ENCODE measurements at places on chromosomes 3 and 15.

GRCh38 chr3:182650568-182651128 lies 142.7 kb upstream of the ATP11B start:
- DNase-seq: no peak

- no peak for DNase-seq
Observed at GRCh38 chr15:83711236-83711635, 57.3 kb downstream of the ADAMTSL3 start.

DNA sequence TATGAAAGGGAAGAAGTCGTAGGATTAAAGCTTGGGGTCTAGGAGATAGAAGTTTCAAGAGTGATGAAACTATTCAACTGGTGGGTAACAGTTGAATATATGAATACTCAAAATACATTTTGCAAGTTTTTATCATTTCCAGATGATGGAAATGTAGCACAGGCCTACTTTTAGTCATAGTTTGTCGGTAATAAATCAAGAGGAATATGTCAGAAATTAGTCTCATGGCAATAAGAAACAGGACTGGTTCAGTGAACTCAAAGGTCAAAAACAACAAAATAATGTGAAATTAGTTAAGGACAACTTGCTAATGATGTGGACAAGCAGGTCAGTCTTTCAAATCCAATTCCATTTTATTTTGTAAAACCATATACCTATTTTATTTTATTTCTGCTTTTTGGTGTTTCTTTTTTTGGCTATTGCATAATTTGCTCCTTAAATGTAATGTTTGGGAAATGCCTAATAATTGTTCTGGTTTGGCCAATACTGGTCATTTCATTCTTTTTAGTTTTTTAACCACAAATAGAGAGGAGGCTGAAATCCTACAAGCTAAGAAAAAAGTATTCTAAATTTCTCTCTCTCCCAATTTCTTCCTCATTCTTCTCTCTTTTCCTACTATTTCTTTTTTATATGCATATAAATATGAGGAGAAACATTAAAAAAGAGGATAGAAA lies 195.2 kb upstream of the ARHGEF26 start:
- DNase-seq: no peak

- no peak for DNase-seq
Observed at GRCh38 chr3:24043985-24044384, 98.9 kb downstream of the NR1D2 start.

DNA sequence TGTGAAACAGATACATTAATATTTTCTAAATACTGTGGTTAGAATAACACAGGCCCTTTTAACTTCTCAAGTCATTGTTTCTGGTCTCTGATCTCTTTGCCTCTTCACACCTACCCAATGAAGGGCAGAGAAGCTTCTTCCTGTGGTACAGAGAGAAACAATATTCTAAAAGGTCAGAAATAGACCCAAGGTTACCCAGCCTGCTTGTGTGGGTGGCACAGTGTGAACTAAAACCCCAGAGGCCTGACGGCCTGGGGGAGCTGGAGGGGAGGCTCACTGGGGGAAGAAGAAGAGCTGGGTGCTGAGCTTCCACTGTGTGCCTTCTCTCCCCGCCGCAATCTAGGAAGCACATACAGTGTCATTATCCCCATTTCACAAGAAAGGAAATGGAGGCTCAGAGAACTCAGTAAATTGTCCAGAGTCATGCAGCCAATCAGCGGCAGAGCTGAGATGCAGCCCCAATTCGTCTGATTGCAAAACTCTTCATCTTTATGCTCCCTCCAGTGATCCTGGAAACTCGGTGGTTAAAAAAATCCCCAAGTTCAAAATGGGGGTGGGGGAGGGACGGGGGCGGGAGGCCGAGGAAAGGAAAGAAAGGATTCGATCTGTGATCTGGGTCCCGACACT lies 64.1 kb upstream of the HEG1 start:
- DNase-seq: peak; percentile 39

DNA sequence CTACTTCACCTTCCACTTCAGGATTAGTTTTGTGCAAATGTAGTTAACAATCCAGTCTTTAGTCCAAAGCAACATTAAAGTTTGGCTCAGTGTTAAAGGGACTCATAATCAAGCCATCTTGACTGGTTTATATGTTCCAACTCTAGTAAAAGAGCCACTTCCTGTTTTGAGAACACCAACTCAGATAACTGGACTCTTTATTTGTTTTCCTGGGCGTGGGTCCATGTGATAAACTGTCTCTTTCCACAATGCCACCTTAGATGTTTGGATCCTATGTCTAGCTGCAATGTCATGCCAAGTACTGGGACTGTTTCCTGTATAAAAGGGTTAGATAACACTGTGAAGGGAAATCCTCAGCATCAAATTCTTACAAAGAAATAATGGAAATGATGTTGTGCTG lies 545.0 kb downstream of the PYDC2 start:
- DNase-seq: no peak

DNA sequence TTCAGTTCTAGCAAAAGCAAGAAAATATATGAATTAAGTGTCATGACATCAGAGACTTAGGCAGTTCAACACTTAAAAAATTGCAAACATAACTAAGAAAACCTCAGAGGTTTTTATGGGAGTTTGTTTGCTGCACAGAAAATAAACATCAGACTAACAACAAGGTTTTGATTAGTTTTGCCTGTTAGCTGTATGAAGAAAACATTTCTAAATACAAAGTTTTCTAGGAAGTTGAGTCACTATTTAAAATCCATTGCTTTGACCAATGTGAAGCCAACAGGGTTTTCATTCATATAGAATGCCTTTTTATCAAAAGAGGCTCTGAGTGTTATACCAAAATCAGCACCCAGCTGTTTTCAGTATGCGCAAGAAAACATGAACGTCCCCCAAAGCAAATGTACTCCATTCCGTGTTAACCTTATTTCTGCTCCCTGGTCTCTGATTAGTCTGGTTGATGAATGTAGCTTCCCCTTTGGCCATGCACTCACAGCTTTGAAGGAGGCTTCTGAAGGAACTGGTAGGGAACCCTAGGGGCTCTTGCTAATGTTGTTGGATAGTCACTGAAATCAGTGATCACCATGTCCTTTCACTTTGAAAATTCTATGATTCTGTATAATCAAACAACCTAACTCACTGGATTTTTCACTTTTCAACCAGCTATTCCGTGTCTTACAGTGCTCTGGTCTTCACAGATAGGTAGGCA lies 89.6 kb upstream of the TSEN2 start:
- DNase-seq: no peak

- no peak for DNase-seq
Observed at GRCh38 chr15:76795217-76795616, 109.9 kb downstream of the SCAPER start.

DNA sequence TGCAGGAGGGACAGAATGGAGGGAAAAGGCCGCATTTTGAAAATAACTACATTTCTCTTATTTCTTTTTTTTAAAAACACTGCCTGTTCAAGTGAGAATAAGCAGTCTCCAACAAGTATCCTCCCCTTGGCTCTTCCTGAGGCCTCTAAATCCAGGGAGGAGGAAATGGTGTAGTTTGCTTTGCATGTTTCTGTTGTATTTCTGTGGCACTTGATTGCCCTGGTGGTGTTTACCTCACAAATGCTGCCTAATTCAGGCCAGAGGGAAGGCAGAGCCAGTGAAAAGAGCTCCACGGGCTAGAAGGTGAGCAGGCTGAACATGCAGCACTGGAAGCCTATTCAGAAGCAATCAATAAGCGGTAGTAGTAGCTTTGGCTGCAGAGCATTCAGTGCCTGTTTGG lies 149.3 kb upstream of the ATP11B start:
- DNase-seq: no peak

GRCh38 chr15:89416339-89417183 lies 79.8 kb downstream of the RHCG start:
- no peak for DNase-seq

DNA sequence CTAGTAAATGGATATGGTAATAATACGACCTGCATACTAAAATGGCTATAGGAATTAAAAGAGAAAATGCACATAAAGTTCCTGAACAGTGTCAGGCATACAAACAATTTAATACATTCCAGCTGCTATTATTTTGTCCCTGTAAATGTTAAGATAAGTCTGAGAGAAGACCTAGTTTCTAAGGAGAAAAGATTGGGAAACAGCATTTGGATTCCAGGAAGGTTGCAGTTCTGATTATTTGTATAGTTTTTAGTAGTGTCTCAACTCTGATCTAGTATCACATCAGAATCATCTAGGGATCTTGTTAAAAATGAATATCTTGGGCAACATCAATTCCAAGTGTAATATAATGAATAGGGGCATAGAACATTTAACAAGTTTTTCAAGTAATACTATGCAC lies 905.7 kb downstream of the NSUN3 start:
- no peak for DNase-seq

GRCh38 chr15:26358708-26359107 lies 414.2 kb downstream of the GABRB3 start:
- DNase-seq: no peak

DNA sequence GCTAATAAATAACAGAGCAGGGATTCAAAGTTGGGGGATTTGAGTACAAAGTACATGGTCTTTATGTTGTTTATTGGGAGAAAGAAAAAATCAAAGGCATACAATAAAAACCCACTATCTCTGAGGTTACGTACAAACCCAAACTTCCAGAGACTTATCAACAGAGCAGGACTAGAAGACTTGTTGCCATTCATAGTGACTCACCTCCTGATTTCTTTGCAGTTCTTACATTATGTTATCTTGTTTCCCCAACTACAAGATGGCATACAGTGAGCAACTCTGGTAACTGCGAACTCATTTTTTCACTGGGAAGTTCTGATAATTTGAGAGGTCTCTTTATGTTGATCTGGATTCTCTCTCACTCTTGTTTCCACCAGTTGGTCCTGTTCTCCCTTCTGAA lies 80.6 kb upstream of the ETV5 start:
- no peak for DNase-seq

- no peak for DNase-seq
Observed at GRCh38 chr3:27720899-27721716, 1.0 kb downstream of the EOMES start.

DNA sequence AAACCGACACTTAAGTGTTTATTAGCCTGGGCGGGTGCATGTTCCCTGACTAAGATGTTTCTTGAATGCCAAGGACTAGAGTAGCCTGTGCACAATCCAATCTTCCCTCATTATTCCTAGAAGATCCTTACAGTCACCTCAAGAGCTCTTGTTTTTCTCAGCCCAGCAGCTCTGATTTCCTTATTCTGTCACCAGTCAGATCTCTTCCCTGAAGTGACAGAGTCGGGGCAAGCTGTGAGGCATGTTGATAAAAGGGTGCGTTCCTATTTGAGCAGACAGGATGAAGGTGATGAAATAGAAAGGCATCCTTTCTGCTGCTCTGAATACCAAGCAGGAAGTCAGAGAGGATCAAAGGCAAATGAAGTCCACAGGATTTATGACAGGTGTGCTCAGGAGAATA lies 125.6 kb upstream of the MCTP2 start:
- no peak for DNase-seq

GRCh38 chr3:33401781-33402180 lies 38.4 kb downstream of the UBP1 start:
- no peak for DNase-seq

DNA sequence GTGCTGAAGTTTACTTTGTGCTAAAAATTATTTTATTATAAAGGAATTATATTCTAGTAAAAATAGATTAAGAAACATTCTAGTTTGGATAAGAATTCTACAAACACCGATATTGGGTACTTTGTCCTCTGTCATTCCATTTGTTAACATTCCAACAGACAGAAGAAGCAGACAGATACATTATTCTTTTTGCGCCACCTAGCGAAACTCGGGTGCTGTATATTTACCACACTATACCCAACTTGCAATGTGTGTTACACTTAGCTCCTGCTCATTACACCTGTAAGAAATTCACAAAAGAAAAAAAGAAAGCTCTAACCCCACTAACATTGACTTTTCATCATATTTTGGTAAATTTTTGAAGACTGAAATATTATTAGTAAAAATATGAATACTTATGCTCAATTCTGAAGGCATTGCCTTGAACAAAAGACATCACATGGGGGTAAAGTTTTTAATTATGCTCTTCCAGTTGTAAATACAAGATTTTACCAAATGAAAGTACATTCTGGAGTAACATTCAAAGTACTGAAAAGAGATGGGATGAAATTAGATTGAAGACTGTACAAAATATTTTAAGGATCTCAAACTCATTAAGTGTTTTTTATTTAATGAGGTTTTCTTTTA lies 136.5 kb upstream of the MLF1 start:
- DNase-seq: no peak

- DNase-seq: no peak
Observed at GRCh38 chr3:135009014-135009413, 214.0 kb downstream of the EPHB1 start.

DNA sequence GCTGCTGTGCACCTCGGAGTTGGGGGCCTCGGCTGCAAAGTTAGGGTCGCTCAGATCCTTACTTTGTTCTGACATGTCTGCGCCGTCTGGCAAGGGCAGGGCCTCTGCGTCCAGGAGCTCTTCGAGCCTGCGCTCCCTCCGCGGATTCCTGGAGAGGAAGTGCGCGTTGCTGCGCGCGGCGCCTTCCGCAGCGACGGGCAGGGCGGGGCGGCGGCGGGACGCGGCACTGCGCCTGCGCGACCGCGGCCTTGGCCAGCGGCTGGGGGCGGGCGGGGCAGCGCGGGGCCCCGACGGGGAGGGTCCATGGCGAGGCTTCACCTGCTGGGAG lies at the start of gene NDN:
Gene NDN, minus strand, starts transcription at position 163 of the 328 bp plus-strand sequence. Its CDS starts 88 bp downstream, at position 75.
- DNase-seq: peak; percentile 78

DNA sequence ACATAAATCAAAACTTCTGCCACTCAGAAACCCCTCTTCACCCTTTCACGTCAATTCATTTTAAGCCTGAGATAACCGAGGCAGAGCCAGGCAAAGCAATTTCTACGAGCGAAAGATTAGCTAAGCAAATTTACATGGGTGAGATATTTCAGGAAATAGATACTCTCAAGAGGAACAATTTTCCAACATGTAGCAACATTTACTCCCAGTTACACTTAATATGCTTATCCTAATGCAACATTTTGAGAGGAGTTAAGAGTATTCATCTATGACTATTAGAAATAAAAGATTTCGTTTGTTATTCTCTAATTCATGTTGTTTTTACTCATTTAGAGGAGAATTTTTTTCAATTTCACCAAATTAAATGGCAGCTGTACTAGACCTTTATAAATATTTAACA lies 837 bp downstream of the TMC3 start:
- no peak for DNase-seq

GRCh38 chr15:85772668-85773067 lies 22.1 kb downstream of the KLHL25 start:
- DNase-seq: peak; percentile 77

DNA sequence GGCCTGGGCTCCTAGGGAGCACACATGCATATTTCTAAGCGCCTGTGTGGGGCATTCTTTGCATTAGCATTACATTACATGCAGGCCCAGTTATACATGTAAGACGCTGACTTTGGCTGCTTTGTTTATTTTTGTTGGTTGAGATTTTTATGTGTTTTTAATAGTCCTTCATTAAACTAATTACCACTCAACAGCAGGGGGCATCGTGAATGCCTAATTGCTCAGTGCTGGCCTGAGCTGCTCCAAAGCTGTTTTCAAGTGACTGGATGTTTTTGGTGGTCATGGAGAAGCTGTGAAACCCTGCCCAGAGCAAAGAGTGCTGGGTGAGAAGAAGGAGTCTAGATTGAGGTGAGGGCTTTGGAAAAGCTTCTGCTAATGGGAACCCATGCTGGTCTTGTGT lies 41.5 kb downstream of the GPD1L start:
- no peak for DNase-seq

Measured in cardiac septum (tissue), 1 donor.